ENCODE measurements at places on chromosomes 1 and 21.

- DNase-seq = no peak
These were observed 111.5 kb downstream of the ETS2 start for GRCh38 chr21:38917043-38917774.

GRCh38 chr1:230172016-230172537, 105.0 kb downstream of the GALNT2 start:
- DNase-seq = no peak

DNA sequence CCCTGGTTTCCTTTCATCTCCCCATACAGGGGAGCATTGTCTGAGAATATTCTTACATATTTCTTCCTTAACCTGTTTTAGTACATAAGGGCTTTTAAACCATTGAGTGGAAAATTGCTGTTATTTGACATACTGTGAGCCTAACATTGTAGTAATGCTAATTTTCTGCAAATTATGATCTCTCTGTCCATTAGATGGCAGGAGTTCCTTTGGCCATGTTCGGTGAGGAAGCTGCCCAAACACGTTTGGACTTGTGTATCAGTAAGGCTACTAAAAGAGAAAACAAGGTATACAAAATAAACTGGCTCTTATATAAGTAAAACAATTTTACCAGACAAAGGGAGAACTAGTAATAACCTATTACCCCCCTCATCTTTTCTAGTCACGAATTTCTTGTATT, 29.2 kb downstream of the CDC7 start:
- no peak for DNase-seq

GRCh38 chr1:47616906-47617305, 179.1 kb downstream of the FOXD2 start:
- no peak for DNase-seq

DNA sequence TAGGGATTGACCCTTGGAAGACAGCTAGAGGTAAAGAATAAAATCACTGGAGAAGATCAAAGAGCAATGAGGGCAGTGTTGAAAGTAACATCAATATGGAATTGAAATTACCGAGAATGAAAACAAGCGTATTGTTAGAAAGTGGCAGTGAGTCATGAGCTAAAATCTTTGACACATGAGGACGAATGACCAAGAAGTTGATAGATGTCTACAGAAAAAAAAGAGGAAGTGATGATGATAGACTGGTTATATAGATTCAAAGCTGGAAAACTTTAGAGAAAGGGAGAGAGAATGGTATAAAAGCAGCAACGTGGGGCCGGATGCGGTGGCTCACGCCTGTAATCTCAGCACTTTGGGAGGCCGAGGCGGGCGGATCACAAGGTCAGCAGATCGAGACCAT, 12.5 kb upstream of the DNM3 start:
- DNase-seq = no peak

DNA sequence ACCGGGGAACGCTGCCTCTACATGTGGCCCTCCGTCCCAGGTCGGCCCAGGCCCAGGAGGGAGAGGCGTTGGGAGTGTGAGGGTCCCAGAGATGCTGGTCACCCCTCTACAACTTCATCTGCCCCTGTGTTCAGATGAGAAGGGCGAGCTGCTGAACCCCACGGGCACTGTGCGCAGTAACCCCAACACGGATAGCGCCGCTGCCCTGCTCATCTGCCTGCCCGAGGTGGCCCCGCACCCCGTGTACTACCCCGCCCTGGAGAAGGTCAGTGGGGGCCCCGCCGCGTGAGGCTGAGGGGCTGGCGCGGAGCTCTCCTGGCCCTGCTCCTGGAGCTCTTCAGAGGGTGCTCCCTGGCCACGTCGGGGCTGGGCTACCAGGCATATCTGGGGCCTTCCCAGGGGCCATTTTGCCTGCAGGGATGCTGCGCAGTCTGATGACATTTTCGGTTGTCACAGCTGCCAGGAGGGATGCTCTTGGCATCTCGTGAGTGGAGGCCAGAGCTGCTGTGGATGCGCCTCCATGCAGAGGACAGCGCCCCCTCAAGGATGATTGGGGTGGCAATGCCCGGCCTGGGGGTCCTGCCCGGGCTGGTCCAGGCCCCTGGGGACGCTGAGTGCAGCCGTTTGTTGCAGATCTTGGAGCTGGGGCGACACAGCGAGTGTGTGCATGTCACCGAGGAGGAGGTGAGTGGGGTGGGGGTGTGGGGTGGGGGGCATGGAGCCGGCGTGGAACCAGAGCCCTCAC, 68.6 kb downstream of the PIK3CD start:
- no peak for DNase-seq
